ENCODE measurements at places on chromosomes 12 and 14. TPM values are rescaled to one million over a fixed set of nuclear protein-coding genes. Genes with fewer than 3 reads are reported as not detected.
A peak's percentile ranks its signal among the peaks of the same experiment; 100 is the strongest.

DNA sequence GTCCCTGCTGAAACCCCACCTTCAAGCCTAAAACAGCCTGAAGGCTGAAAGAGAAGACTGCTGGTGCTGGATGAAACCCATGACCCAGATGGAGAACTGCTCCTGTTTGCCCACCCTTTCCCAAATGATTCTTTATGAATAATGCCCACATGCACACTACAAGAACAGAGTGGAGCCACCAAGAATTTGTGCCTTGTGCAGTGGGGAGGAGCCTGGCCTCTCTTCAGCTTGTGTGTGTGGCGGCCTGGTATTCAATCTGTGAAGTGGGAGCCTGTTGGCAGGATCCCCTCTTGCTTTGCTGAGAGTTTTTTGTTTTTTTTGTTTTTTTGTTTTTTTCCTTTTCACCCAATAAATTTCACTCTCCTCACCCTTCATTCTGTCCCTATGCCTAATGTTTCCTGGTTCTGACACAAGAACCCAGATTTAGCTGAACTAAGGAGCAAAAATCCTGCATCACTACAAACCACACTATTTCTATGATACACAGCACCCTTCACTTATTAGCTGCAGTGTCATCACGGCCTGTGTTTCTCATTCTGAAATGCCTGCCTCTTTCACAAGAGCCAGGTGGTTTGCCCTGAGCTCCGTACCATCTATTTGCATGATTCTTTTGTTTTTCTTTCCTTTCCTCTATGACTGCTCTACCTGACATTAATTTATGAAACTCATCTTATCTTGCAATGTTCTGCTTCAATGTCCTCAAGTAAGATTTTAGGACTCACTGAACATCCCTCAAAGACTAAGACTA, 585.5 kb upstream of the ATXN7L3B start:
- DNase-seq: no peak

DNA sequence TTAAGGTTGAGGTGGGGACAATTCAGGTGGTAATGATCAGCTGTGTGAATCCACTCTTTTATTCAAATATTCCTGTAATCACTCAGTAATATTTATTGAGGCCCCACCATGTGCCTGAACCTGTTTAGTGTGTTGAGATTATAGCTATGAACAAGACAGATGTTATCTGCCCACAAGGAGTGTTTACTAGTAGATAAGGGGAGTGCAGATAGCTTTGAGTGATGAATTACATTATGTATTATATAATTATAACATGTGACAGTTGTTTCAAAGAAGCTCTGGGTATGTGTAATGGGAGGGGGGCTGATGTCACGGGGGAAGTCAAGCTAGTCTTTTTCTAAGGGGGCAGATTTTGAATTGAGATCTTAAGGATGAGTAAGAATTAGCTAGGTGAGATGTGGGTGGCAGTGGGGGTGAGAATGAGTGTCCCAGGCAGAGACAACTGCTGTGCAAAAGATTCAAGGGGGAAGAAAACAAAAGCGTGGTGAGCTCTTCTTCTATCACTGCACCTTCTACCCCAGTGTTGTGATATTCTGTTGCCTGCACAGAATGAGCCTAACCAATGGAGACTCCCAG, 21.3 kb upstream of the SRRM4 start:
- no peak for DNase-seq

- no peak for DNase-seq
Observed at GRCh38 chr12:114655934-114656749, 27.8 kb downstream of the TBX3 start.

DNA sequence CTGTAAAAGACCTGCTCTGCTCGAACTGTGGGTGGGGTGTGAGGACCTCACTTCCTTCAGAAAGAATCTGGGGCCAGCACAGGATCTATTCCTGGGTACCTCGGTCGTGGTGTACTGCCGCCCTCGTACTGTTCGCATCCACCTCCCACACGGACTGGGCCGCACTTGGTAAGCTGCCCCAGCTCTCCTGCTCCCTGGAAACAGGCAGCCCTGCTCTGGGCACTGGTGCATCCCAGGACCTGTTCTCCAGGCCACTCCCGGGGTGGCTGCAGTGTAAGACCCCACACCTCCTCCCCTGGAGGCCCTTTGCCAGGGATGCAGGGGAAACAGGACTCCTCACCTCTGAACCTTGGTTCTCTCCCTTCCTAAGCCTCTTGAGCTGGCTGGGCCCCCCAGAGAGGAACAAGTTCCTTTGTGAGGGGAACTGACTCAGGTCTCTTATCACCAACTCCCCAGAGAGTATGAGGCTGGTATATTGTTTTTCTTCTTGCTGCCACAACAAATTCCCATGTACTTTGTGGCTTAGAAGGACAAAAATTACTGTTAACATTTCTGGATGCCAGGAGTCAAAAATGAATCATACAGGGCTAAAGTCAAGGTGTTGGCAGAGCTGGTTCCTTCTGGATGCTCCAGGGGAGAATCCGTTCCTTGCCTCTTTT, 276.5 kb downstream of the NUAK1 start:
- no peak for DNase-seq

SENP1 gene
- 10.9 TPM for total RNA-seq

- no peak for DNase-seq
Observed at GRCh38 chr14:81384900-81385299, 15.2 kb downstream of the STON2 start.

- peak; percentile 33 for DNase-seq
Observed at GRCh38 chr14:71086567-71086966, 179.3 kb downstream of the PCNX1 start.

PITPNM2 gene
- 7.2 TPM for total RNA-seq

TAS2R7 gene
- total RNA-seq: not detected

NAA30 gene
- 29.7 TPM for total RNA-seq

GRCh38 chr14:39877577-39878190, 445.5 kb upstream of the FBXO33 start:
- DNase-seq: no peak

DNA sequence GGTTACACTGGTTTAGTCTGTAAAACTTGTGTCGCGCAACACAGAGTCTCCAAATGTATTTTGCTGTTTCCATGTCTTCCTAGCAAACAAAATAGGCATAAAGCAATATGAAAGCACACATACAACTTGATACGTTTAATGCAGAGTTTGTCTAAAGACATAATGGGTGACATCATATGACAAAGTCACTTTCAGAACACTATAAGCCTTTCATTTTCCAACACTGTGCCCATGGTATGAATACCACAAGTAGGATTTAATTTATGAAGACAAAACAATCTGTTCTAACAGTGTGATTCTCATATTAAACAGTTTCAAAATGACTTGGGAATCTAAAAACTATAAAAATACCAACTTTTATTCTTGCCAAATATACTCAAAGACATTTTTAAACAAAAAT, 58.4 kb downstream of the PTPN21 start:
- DNase-seq: no peak

DNA sequence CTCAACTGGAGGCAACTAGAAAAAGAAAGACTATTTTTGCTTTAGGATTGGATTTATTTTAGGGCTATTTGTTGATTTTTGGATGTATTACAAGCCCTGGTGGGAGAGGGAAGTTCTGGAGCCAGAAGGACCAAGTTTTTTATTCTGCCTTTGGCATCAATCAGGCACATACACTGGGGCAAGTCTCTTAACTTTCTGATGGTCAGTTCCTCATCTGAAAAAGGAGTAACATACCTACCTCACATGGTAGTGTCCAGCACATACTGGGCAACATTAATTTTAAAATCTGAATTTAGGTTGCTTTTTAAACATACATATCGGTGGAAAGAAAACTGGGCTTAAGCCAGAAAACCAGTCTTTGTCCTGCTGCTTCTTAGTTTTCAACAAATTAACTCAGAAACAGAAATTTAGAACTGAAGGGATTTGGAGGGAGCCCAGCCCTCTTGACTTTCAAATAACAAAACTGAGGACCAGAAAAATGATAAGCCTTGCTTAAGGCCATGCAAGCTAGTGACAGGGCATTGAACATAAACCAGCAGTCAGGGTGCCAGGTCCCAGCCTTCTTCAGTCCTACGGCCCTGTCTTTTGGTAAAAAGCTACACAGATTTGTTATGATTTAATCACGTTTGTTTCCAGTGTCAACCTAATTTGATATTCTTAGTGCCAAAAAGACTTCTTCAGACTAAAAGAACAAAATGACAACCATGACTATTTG, 90.2 kb upstream of the SLC38A2 start:
- DNase-seq: no peak

- DNase-seq: peak; percentile 70
Observed at GRCh38 chr12:110301065-110301806, 20.2 kb downstream of the ATP2A2 start.

- no peak for DNase-seq
Observed at GRCh38 chr14:76113691-76114090, 38.0 kb upstream of the GPATCH2L start.

GRCh38 chr12:95218150-95219133, 835 bp downstream of the VEZT start:
- peak; percentile 85 for DNase-seq

DNA sequence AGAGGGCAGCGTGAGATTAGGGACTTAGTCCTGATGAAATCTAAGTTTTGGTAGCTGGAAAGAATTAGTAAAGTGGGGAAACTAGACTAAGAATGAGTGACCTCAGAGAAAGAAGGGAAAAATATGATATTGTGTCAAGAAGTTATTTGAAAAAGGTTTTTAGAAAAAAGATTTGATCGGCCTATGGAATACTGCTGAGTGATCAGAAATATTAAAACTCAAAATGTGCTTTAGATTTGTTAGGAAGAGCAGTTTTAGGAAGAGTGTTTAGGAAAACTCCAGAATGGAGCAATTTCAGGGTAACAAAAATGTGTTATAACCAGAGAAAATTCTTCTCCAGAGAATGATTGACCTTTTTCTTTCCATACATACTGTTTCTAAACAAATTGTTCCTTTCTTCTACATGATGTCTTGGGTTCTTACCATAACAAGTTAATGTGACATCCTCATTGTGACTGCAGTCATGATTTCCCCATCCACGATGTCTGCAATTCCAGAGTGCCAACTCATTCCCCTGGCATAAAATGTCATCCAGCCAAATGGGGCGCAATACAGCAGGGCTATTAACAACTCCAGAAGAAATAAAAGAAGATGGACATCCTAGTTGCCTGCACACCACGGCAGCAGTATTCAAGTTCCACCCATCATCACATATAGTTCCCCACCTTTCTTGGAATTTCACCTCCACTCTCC, 11.8 kb downstream of the CD163L1 start:
- DNase-seq: peak; percentile 24

MSRB3 gene
- 47.3 TPM for total RNA-seq

GRCh38 chr14:58836303-58836974, 198.7 kb downstream of the DACT1 start:
- no peak for DNase-seq

SLC25A47 gene
- not detected for total RNA-seq

- no peak for DNase-seq
Observed at GRCh38 chr12:116515684-116516083, 43.5 kb upstream of the MAP1LC3B2 start.

DNA sequence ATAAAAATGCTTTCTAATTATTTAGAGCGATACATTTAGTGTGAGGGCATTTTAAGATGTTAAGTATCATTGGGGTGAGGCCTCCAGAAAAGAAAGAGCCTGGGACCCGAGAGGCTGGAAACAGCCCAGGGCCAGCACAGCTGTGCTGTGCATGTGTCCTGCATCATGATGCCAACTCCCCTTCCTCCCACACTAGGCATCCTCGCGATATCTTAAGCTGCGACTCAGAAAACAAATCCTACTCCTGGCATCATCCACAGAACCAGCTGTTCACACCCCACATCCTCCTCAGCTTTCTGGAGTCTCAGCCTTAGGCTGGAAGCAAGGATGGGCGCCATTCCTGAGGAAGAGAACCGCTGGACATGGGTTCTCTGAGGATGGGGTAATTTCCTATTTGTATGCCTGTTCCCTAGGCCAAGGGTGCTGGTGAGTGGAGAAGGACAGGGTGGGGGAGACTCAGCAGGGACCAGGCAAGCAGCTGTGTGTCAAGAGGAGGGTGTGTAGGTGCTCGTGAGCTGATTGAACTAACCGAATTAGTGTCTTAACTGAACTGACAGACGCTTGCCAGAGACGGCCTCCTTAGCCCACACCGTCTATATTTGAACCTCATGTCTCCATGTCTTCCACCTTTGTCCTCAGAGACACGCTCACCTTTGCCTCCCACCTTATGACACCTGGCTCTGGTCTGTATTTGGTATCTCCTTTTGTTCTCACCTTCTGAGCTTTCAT, 15.6 kb upstream of the MCRS1 start:
- peak; percentile 93 for DNase-seq

- no peak for DNase-seq
Observed at GRCh38 chr12:69661386-69661785, 37.7 kb downstream of the BEST3 start.

- DNase-seq: peak; percentile 36
Observed at GRCh38 chr14:103445806-103446205, 60.6 kb downstream of the MARK3 start.

DAO gene
- total RNA-seq: not detected

- no peak for DNase-seq
Observed at GRCh38 chr12:47860279-47860841, 40.7 kb upstream of the HDAC7 start.

TTC9 gene
- total RNA-seq: 61.5 TPM

DNA sequence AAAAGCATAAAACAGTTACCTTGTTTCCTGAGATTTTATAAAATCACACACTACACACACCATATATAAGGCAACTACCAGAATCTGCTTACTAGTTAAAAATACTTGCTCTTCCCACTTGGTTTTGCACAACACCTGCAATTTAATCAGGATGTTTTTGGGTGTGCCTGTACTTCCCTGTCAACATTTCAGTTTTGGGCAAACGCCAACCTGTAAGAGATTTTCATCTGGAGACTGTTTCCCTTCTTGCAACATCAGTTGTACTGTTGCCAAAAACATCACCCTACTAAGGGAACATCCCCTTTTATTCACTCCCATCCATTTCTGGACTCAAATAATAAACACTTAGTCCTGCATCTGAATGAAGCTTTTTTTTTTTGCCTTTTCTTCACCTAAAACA, 172.3 kb downstream of the DUSP6 start:
- peak; percentile 43 for DNase-seq

RPL10L gene
- not detected for total RNA-seq

DNA sequence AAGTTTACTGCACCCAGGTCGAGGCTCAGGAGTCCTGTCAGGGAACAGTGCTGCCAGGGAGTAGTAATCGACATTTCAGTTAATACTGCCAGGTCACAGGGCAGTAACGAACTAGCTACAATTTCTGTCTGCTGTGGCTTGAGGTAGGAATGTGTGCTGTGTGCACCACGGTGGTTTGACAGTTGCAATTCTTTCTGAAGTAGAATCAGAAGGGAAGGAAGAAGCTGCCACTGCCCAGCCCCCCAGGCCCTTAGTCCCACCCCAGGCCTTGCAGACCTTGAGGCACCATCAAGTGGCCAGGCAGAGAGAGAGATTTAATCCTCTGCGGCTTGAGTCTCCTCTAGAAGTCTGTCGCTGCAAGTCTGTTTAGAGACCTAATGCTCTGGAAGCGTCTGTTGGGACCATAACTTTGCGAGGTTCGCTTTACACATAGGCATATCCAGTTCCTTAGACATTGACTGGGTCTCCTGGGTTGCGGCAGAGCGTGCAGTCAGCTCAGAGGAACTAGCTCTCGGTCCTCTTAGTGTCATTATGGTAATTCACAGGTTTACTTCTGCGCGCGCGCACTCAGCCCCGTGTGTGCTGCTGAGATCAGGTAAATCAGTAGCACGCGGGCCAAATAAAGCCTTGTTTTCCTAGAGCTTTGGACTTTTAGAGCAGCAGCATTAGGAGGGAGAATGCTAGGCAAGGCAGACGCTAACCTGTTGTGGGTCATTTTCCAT, 9.8 kb downstream of the NKX2-1 start:
- no peak for DNase-seq
